ENCODE measurements at places on chromosomes 2 and 18. TPM values are rescaled to one million over a fixed set of nuclear protein-coding genes. Genes with fewer than 3 reads are reported as not detected.

DNA sequence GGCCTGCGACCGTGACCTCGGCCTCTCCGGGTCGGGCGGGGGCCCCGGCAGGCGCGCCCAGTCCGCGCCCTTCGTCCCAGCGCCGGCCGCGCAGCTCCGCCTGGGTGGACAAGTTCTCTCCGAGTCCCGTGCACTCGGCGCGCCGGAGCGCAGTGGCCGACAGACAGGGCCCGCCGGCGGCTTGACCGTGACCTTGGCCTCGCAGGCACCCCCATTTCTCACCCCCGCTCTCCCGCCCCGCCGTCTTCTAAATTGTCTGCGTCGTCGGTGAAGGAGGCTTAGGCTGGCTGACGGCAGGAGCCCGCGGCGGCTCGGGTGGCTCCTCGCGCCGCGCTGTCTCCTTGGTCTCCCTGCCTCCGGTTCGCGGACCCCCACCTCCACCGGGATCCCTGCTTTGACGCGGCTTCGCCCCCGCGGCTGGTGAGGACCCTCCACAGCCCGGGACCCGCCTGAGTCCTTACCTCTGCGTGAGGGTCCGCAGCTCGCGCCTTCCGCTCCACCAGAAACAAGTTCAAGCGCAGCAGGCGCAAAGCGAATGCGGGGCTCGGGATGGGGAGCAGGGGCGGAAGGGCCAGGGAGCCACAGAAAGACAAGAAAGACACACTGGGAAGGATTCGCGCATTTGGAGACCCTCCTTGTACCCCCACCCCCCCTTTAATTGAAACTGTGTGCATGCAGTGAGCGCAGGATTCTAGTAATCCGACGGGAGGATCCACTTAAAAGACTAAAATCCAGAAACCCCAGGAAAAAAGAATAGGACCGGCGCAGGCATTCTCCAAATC, 4.0 kb downstream of the PTGR3 start:
- H3K27me3 ChIP-seq: peaks cover 70% of the 10 kb centered on the region
- no peak overlapping the region for H3K27ac ChIP-seq
- H3K4me1 ChIP-seq: peaks cover 7% of the 10 kb centered on the region

GRCh38 chr2:19933351-19933981, 31.7 kb upstream of the TTC32 start:
- peaks cover 52% of the 10 kb centered on the region for H3K36me3 ChIP-seq
- DNase-seq: no peak
- H3K27me3 ChIP-seq: no peaks in the 10 kb centered on the region
- no peak overlapping the region for H3K4me3 ChIP-seq

DNA sequence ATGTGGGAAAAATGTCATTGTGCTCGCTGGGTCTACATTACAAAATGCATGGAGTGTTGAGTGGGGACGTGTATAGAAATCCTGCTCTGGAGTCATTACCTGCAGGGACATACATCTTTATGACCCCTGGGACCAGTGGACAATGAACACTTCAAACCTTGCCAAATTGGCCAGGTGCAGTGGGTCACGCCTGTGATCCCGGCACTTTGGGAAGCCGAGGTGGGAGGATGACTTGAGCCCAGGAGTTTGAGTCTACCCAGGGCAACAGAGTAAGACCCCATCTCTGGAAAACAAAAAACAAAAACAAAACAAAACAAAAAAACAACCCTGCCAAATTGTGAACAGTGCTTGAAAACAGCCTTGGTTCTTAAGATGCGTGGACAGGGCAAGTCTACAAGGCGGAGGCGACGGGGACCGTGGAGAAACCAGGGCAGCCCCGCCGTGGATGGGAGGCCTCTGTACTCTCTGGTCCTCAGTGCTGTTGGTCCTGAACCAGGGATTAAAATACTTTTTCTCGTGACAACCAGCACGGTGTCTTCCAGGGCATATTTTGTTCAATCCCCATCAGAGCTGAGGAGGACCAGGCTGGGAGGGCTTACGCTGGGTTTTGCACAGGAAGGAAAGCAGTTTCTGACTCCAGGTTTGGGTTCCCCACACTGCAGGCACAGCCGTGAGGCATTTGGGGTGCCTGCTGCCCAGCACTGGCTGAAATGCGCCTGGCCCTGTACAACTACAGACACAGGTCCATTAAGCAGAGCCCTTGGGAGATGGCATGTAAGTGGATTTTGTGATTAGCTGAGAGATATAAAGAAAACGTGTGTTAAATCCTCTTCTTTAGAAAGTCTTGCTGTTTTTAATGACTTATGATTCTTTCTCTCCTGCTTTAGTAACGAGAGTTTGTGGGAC, 13.7 kb downstream of the COLEC11 start:
- H3K4me1 ChIP-seq: no peaks in the 10 kb centered on the region
- no peaks in the 10 kb centered on the region for H3K36me3 ChIP-seq
- no peak overlapping the region for H3K4me3 ChIP-seq

SOX11 gene
- total RNA-seq: 48.9 TPM

TLX2 gene
- total RNA-seq: 0.27 TPM

DNA sequence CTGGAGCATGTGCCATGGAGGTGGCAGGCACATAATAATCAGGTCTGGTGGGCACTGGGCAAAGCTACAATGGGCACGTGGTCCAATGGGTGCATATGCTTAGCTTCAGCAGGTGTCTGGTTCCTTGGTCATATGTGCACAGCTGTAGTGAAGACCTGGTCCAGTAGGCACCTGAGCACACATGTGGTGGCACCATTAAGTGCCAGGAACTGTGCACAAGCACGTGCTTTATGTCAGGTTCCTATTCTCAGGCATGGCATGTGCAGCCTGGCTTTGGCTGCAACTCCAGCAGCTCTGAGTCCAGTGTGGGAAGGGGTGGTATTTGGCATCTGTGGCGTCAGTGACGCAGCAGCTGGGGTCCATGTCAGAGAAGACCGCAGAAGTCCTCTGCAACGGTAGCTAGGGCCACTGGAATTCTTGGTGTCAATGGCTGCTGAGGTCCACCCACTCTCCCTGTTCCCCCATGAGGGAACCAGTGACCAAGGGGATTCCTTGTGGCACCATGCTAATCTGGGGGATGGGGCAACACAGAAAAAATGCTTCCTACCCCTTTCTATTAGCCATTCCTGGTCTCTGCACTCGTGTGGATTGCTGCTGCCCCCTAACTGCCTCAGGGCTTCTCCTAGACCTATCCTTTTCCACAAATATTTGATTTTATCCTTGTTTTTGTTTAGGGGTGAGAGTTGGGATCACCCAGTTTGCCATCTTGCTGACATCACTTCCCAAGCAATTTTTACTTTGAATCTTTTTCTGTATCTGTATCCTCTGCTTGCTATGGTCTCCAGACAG, 262.9 kb upstream of the MAP2 start:
- peaks cover 6% of the 10 kb centered on the region for H3K4me1 ChIP-seq
- H3K27me3 ChIP-seq: no peaks in the 10 kb centered on the region
- no peak overlapping the region for H3K27ac ChIP-seq
- H3K4me3 ChIP-seq: no peak overlapping the region
- no peak for DNase-seq

NEU4 gene
- total RNA-seq: 1.1 TPM

GRCh38 chr2:219727771-219728429, 100.5 kb downstream of the SLC4A3 start:
- H3K4me1 ChIP-seq: no peaks in the 10 kb centered on the region
- H3K27me3 ChIP-seq: no peaks in the 10 kb centered on the region
- no peak for DNase-seq
- no peak overlapping the region for H3K27ac ChIP-seq

- peaks cover 10% of the 10 kb centered on the region for H3K36me3 ChIP-seq
- DNase-seq: peak; percentile 99
- H3K4me3 ChIP-seq: peak within 1 kb of the TSS; percentile 90
Observed at GRCh38 chr2:72825257-72826155, at the start of gene EXOC6B. EXOC6B (minus strand) TSS chr2:72826033.

Measured in endodermal cell (in vitro differentiated cells).